ENCODE measurements at places on chromosomes 5 and 9. TPM values are rescaled to one million over a fixed set of nuclear protein-coding genes. Genes with fewer than 3 reads are reported as not detected.

- DNase-seq, result no peak
Observed at GRCh38 chr9:117887941-117888340, 183.7 kb downstream of the TLR4 start.

GRCh38 chr5:10562201-10563109 lies 1.4 kb upstream of the ANKRD33B start:
- no peak for DNase-seq

Gene BARX1
- total RNA-seq, result not detected

GRCh38 chr5:18027241-18027867 lies 393.1 kb downstream of the TAF11L14 start:
- DNase-seq, result no peak

- no peak for DNase-seq
Observed at GRCh38 chr9:90770927-90771326, 30.7 kb upstream of the SYK start.

- no peak for DNase-seq
Observed at GRCh38 chr5:83914662-83915418, 194.2 kb upstream of the HAPLN1 start.

Gene RASEF
- total RNA-seq, result 10.2 TPM

- no peak for DNase-seq
Observed at GRCh38 chr5:112865128-112865527, 4.0 kb downstream of the SRP19 start.

DNA sequence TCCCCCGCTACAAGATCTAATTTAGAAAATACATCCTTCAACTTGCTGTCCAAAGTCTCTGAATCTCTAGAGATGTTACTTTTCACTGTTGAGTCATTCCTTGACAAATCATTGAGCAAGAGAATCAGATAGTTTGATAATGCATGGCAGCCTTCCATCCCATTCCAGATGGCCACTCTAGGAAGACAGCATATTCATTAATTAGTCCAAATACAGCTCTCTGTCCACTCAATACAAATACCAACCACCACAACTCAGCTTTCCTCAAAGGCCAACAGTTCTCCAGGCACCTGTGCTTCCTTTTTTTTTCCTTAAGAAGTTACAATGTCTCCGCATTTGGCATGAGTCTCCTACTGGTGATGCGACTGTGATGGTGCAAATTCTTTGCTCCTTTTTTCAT lies 72.3 kb downstream of the DROSHA start:
- no peak for DNase-seq

- no peak for DNase-seq
Observed at GRCh38 chr5:89698028-89698427, 711.5 kb downstream of the CETN3 start.

- no peak for DNase-seq
Observed at GRCh38 chr9:2771087-2771486, 53.8 kb downstream of the KCNV2 start.

- no peak for DNase-seq
Observed at GRCh38 chr5:116872486-116872885, 297.9 kb upstream of the SEMA6A start.

DNA sequence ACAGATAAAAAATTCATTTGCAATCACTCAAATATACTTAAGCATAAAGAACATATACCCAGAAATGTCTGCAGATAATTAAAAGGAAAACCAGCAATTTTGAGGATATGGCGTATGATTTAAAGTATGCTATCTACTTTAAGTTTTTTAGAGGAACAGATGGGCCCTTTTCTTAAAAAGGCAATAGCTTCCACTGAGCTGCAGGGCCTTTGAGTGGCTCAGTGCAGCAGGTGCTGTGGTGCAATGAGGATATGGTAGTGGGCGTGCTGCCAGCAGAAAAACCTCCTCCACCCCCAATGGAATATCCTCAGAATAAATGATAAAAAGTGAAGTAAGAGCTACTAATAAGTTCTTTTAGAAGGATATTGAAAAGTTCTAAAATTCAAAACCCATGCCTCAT lies 814.5 kb downstream of the MTRR start:
- no peak for DNase-seq

- no peak for DNase-seq
Observed at GRCh38 chr5:82011761-82012160, 39.9 kb downstream of the ATG10 start.

Data from kidney epithelial cell (primary cell).